ENCODE measurements at places on chromosomes 7 and 10.

DNA sequence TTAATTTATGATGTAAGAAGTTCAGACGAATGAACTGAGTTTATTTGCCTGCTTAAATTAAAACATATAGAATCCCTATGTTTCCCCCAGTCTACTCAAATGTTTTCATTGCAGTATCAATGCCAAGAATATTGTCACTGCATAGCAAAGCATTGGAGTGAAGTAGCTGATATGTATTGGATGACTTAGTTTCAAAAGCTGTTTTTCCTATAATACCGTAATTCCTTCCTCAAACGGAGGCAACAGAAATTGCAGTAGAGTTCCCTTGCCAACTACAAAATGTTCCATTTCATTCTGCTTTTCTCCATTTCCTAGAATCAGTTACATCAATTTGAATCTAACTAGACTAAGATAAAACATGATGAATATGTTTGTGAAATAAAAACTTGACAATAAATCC, 174.1 kb downstream of the CNTNAP2 start:
- DNase-seq, result no peak
- H3K4me3 ChIP-seq, result no peak overlapping the region
- no peaks in the 10 kb centered on the region for H3K4me1 ChIP-seq
- H3K27ac ChIP-seq, result no peak overlapping the region
- no peaks in the 10 kb centered on the region for H3K27me3 ChIP-seq
- no peaks in the 10 kb centered on the region for H3K36me3 ChIP-seq

DNA sequence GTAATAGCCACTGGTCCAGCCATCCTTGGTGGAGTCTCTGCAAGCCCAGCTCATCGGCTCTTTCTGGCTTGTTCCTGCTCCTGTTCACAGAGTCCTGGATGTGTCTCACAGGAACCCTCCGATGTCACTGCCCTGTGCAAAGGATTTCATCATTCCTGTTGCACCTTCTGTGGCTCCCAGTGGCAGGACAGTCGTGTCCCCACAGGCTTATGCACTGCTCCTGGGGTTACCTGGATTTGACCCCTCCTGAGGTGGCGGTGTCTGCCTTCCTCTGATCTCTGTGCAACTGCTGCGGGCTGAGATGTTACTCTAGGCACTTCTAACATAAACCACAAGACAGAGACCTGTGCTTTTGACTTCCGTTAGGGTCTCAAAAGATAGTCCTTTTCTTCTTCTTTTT, 30.6 kb downstream of the APBB1IP start:
- no peaks in the 10 kb centered on the region for H3K36me3 ChIP-seq
- no peaks in the 10 kb centered on the region for H3K27me3 ChIP-seq
- H3K4me1 ChIP-seq, result peaks cover 58% of the 10 kb centered on the region

GRCh38 chr10:31490858-31491504, 172.0 kb downstream of the ZEB1 start:
- DNase-seq, result no peak
- H3K27me3 ChIP-seq, result no peaks in the 10 kb centered on the region
- H3K4me1 ChIP-seq, result no peaks in the 10 kb centered on the region
- no peak overlapping the region for H3K4me3 ChIP-seq
- no peaks in the 10 kb centered on the region for H3K36me3 ChIP-seq

DNA sequence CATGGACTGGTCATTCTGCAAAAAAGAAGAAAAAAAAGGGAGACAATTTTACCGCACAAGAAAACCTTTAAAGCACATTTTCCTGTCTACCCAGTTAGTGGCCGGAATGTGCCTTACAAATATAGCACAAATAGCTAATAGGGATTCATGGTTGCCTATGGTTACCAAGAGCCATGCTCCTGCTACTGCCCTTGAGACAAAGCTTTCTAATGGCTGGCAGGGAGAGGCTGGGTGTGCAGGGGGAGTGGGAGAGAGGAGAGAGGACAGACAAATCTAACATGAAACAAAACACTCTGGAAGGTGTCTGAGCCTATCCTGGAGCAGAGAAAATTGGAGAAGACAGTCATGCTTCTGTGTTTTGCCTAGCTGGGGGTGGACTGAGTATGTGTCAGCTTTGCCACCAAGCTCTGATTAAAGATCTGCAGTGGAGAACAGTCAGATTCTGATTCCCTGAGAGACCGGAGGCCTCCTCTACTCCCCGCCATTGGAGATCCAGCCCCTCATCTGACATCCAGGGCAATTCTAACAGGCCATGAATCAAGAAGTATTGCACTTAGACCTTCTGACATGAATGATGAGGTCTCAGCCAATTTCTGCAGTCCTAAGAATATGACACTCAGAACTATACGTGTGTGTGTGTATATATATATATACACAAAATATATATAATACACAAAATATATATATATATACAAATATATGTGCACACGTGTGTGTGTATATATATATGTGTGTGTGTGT, 80.2 kb downstream of the PRTFDC1 start:
- H3K36me3 ChIP-seq, result peaks cover 2% of the 10 kb centered on the region
- peaks cover 3% of the 10 kb centered on the region for H3K4me1 ChIP-seq
- no peaks in the 10 kb centered on the region for H3K27me3 ChIP-seq
- DNase-seq, result no peak
- no peak overlapping the region for H3K4me3 ChIP-seq

DNA sequence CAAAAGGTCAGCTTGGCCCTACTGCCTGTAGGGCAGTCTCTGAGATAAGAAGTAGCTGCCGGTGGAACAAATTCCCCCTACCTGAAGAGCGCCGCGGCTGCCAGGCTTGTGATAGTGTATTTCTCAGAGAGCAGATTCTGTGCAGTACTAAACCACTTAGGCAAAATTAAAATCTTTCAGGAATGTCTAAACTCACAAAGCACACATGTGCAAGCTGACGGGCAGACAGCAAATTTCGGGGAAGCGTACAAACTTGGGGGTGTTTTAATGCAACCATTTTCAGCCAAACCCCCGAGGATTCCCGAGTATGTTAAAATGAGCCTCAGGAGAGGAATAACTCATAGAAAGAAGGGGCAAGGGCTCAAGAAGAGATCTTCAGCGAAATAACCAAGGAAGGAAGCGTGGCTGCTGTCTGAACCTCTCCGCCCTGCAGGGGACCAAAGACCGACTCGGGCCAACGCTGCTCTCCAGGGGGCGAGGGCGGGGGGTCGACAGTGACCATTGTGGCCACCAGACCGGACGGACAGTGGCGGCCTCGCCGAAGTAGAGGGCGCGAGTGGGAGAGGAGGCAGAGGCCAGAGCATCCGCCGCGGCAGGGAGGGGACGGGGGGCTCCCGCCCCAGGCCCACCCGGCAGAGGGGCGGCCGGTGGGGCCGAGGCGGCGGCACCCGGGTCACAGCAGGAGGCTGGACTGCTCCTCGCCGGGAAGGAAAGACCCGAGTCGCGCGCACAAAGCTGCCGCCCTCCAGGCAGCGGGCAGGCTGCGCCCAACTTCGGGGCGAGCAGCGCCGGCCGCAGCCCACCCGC, 819 bp downstream of the HYCC1 start:
- no peaks in the 10 kb centered on the region for H3K27me3 ChIP-seq
- peak overlapping the region; percentile 100 for H3K4me3 ChIP-seq
- H3K4me1 ChIP-seq, result peaks cover 28% of the 10 kb centered on the region
- DNase-seq, result no peak
- H3K27ac ChIP-seq, result no peak overlapping the region

DNA sequence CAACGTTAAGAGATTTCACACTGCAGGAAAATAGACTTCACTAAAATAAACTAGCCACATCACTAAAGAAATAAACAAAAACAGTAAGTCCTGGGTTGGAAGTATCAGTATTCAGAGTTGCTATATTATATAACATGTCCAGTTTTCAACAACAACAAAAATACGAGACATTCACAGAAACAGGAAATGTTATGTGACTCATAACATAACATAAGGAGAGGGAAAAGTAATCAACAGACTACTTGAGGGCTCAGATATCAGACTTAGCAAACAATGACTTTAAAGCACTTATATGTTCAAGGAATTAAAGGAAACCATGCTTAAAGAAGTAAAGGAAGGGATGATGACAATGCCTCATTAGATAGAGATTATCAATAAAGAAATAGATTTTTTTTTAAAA, 73.5 kb upstream of the MKLN1 start:
- peaks cover 7% of the 10 kb centered on the region for H3K36me3 ChIP-seq
- H3K4me1 ChIP-seq, result peaks cover 6% of the 10 kb centered on the region
- peaks cover 11% of the 10 kb centered on the region for H3K27me3 ChIP-seq
- DNase-seq, result no peak

- H3K4me1 ChIP-seq, result peaks cover 3% of the 10 kb centered on the region
- peaks cover 7% of the 10 kb centered on the region for H3K36me3 ChIP-seq
- no peak overlapping the region for H3K27ac ChIP-seq
- H3K4me3 ChIP-seq, result no peak overlapping the region
- no peak for DNase-seq
- no peaks in the 10 kb centered on the region for H3K27me3 ChIP-seq
These were observed 23.3 kb upstream of the DGKI start for GRCh38 chr7:137870078-137870477.

DNA sequence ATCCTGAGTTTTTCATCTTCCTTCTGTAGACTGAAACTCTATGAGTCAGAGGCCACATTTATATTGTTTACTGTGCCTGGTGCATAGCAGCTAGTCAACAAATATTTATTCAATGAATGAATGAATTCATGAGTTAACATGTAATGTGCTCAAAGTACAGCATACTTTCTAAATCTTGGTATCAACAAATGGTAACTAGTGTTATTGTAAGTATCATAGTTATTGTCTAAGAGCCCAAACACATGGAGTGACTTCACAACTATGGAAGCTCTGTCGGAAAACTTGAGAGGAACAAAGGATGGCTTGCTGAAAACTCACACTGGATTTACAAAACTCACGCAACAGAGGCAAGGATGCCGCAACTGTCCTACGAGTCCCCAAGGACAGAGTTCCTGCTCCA, 35.9 kb downstream of the DENND2A start:
- H3K4me3 ChIP-seq, result no peak overlapping the region
- H3K27me3 ChIP-seq, result peaks cover 36% of the 10 kb centered on the region
- peaks cover 2% of the 10 kb centered on the region for H3K4me1 ChIP-seq
- peaks cover 6% of the 10 kb centered on the region for H3K36me3 ChIP-seq

DNA sequence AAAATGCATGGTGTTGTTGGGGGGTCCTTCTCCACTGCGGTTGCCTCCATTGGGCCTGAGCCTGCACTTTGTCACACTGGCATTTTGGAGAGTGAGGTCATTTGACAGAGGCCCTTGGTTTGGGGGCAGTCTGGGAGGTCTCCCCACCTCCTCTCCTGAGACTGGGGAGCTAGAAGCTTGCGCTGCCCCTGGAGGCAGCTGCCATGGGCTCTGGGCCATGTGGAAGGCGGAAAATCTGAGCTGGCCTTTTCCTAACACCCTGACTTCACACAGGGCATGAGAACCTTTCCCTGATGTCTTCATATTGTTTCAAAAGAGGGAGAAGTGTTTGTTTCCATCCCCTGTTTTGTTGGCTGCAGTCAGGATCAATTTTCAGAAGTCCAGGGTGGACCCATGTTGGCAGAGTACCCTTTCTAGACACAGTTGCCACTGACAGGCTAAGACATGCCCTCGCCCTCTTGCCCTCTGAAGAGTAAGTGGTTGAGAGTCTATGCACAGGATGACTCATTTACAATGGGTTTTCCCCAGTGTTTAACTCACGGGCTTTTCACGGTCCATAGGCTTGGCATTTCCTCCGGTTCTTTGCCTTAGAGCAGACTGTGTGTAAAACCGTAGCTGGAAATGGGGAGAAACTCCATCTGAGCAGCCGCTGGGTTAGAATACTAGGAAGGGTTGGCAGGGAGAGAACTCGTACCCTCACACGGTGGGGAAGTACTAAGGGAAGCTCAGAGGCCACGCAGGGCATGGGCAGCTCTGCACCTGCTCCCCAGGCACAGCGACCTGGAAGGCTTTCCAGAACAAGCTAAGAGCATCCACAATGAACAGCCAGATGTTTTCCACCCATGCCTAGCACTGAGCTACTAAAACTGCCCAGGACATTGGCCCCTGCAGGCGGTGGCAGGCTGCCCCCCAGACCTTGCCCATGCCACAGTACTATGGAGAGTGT, 655.0 kb downstream of the SDK1 start:
- no peaks in the 10 kb centered on the region for H3K4me1 ChIP-seq
- DNase-seq, result no peak
- H3K27ac ChIP-seq, result no peak overlapping the region

- H3K36me3 ChIP-seq, result no peaks in the 10 kb centered on the region
- H3K4me3 ChIP-seq, result no peak overlapping the region
- no peak overlapping the region for H3K27ac ChIP-seq
- no peak for DNase-seq
These were observed 28.8 kb downstream of the SAMD8 start for GRCh38 chr10:75140246-75140645.

DNA sequence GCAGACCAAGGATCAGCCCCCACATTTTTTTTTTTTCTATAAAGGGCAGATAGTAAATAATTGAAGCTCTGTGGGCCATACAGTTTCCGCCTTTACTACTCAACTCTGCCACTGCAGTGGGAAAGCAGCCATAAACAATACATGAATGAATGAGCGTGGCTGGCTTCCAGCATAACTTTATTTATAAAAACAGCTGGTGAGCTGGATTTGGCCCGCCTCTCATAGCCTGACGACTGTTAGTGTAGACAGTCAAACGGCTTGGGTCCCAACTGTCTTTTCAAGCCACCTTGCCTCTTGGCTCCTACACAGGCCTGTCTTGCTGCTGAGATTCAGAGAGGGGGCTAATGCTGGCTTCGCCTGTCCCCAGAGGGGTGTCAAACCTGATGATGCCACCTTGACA, 169.8 kb upstream of the GPR26 start:
- peaks cover 33% of the 10 kb centered on the region for H3K27me3 ChIP-seq
- DNase-seq, result no peak
- H3K4me3 ChIP-seq, result no peak overlapping the region
- H3K27ac ChIP-seq, result no peak overlapping the region
- H3K4me1 ChIP-seq, result peaks cover 4% of the 10 kb centered on the region

- no peaks in the 10 kb centered on the region for H3K4me1 ChIP-seq
- no peak overlapping the region for H3K27ac ChIP-seq
- no peak for DNase-seq
- H3K36me3 ChIP-seq, result no peaks in the 10 kb centered on the region
These were observed 135.9 kb downstream of the ITGB8 start for GRCh38 chr7:20466543-20467021.

- H3K4me1 ChIP-seq, result peaks cover 4% of the 10 kb centered on the region
- H3K36me3 ChIP-seq, result peaks cover 4% of the 10 kb centered on the region
- no peak for DNase-seq
- no peaks in the 10 kb centered on the region for H3K27me3 ChIP-seq
- no peak overlapping the region for H3K4me3 ChIP-seq
- no peak overlapping the region for H3K27ac ChIP-seq
These were observed 106.4 kb downstream of the GSAP start for GRCh38 chr7:77309714-77310220.

DNA sequence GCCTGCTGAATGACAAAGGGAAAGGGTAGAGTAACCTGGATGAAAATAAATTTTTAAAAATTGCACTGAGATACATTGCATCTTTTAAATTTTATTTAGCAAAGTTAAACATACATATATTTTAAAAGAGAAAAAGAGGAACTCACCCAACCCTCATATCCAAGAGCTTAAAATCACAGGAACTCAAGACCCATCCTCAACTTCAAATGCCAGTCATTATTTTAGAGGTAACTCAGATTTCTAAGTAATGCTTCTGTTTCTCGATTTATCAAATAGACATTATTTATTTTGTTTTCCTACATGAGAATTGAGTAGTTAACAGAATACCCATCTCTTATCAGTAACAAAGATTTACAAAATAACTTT, 32.4 kb upstream of the KMT2E start:
- H3K4me1 ChIP-seq, result peaks cover 37% of the 10 kb centered on the region
- no peak overlapping the region for H3K4me3 ChIP-seq
- H3K36me3 ChIP-seq, result no peaks in the 10 kb centered on the region
- no peak overlapping the region for H3K27ac ChIP-seq
- DNase-seq, result no peak

GRCh38 chr10:124219655-124220054, 126.3 kb upstream of the CHST15 start:
- no peak overlapping the region for H3K27ac ChIP-seq
- DNase-seq, result no peak

All from T-helper 17 cell (primary cell).